Pericardium fibroblast (primary cell): ENCODE measurements at places on chromosomes 13 and 19. TPM values are rescaled to one million over a fixed set of nuclear protein-coding genes. Genes with fewer than 3 reads are reported as not detected.

The TIMM29 gene
- 34.1 and 40.9 TPM in 2 replicates for total RNA-seq

The TTYH1 gene
- 0.23 TPM in 1 of 2 replicates, not detected in the other for total RNA-seq

The CYP2F1 gene
- not detected in 2 replicates for total RNA-seq

The MBD3L4 gene
- total RNA-seq, result not detected in 2 replicates

The NAPSA gene
- total RNA-seq, result 0.51 TPM in 1 of 2 replicates, not detected in the other

The POSTN gene
- total RNA-seq, result 200 and 539 TPM in 2 replicates

The ANGPTL8 gene
- 0.43 TPM in 1 of 2 replicates, not detected in the other for total RNA-seq

The PRRG2 gene
- 0.09 TPM in 1 of 2 replicates, not detected in the other for total RNA-seq

The SBSN gene
- total RNA-seq, result 0.82 and 11.0 TPM in 2 replicates

The MAP4K1 gene
- total RNA-seq, result 0.70 TPM in 1 of 2 replicates, not detected in the other

The SHANK1 gene
- total RNA-seq, result 0.93 and 1.4 TPM in 2 replicates

The MYPOP gene
- 4.3 and 5.0 TPM in 2 replicates for total RNA-seq

The NAA16 gene
- total RNA-seq, result 7.6 TPM in 2 replicates

The KCTD15 gene
- 48.0 and 74.5 TPM in 2 replicates for total RNA-seq

The KCNRG gene
- total RNA-seq, result 0.09 and 0.70 TPM in 2 replicates

The ZNF585A gene
- 1.9 and 6.3 TPM in 2 replicates for total RNA-seq

The CYP2A6 gene
- total RNA-seq, result not detected in 2 replicates

The DLEU7 gene
- total RNA-seq, result not detected in 2 replicates

The PSG7 gene
- total RNA-seq, result not detected in 2 replicates

The ATP1A3 gene
- 0.34 TPM in 1 of 2 replicates, not detected in the other for total RNA-seq

The SH2D3A gene
- not detected in 2 replicates for total RNA-seq

The SERP2 gene
- 1.1 and 3.5 TPM in 2 replicates for total RNA-seq

The SLC6A16 gene
- 0.51 TPM in 1 of 2 replicates, not detected in the other for total RNA-seq

The NALCN gene
- total RNA-seq, result 0.85 and 3.9 TPM in 2 replicates

The NPAS1 gene
- 1.7 and 2.6 TPM in 2 replicates for total RNA-seq

The TDRD3 gene
- 7.6 and 11.4 TPM in 2 replicates for total RNA-seq

The LRRC63 gene
- total RNA-seq, result not detected in 2 replicates

The SIAH3 gene
- not detected in 2 replicates for total RNA-seq

The CAMSAP3 gene
- not detected in 2 replicates for total RNA-seq

The NAT14 gene
- total RNA-seq, result 16.6 and 25.1 TPM in 2 replicates

The CDX2 gene
- not detected in 2 replicates for total RNA-seq

The CABP5 gene
- not detected in 2 replicates for total RNA-seq

The ATP4A gene
- total RNA-seq, result not detected in 2 replicates

The ITPKC gene
- total RNA-seq, result 26.1 and 34.7 TPM in 2 replicates

The ZNF317 gene
- 14.6 and 15.2 TPM in 2 replicates for total RNA-seq

The IFT88 gene
- 5.4 and 6.3 TPM in 2 replicates for total RNA-seq

The SOX1 gene
- total RNA-seq, result not detected in 2 replicates

The KIRREL2 gene
- total RNA-seq, result 0.17 TPM in 1 of 2 replicates, not detected in the other

The EVI5L gene
- 15.0 and 16.5 TPM in 2 replicates for total RNA-seq

The CBLC gene
- not detected in 2 replicates for total RNA-seq

The PRR22 gene
- total RNA-seq, result 0.60 and 2.2 TPM in 2 replicates

The ZIC2 gene
- total RNA-seq, result not detected in 2 replicates
